ENCODE measurements at places on chromosomes 7 and 10.

GRCh38 chr10:73017955-73018480 lies 63.4 kb upstream of the PLA2G12B start:
- no peak for DNase-seq

DNA sequence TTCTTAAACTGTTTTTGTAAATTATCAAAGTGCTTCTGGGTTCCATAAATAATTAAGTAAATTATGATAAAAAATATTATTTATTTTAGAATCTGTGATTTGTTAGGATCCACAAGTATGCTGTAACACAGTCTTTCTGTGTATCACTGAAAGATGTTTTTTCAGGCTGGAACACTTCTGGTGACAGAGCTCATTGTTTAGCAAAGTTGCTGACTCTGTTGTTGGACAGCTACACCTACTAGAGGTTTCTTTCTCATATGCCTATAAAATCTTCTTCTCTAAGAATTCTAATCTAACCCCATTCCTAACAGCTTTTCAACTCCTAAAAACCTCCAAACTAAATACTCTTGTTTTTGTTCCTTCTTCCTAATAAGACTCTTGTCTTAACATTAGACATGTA lies 176.8 kb downstream of the THSD7A start:
- DNase-seq: no peak

DNA sequence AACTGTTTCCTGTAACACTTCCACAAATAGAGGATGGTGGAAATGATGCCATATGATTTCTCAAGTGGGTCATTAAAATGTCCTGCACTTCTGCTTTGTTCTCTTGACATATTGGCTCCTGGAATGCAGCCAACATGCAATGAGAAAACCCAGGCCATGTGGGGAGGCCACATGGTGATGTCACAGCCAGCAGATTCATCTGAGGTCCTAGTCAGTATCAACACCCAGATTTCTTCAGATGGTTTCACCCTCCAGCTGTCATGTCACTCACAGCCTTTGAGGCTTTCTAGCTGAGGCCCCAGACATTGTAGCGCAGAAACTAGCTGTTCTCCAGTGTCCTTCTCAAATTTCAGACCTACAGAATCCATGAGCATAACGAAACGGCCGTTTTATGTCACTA lies 102.3 kb upstream of the NUPR2 start:
- DNase-seq: no peak

DNA sequence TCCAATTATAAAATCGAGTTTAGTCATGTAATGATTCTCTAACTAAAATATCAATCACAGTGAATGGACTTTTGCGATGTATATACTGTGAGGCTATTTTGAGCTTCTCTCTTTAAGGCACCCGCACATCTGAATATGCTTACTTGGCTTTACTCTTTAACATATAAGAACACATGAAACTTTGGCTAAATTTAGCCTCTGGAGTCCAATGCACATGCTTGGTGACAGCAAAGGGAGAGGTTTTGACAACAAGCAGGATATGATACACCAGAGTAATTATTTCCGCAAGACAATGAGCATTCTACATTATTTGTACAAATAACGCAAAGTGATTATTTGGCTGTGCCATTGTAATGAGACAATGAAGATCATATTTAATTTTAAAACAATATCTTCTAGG lies 72.4 kb downstream of the ARID5B start:
- no peak for DNase-seq

DNA sequence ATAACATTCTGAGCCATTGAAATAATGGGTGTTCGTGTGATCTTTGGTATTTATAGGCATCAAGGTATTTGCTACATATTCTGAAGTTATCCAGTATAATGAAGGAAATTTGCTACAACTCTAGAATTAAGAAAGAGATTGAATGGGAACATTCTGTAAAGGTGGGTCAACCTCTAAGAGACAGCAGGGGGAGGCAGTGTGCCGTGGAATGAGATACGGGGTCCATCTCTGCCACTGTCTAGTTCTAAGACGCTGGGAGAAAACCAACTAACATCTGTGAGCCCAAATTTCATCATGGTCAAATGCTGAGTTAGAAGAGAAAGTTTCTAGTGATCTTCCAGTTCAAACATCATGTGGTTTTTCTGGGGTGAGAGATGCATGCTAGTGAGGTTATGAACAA lies 368.9 kb downstream of the SORCS1 start:
- DNase-seq: no peak

GRCh38 chr10:131146790-131147189 lies 164.7 kb downstream of the TCERG1L start:
- DNase-seq: no peak

DNA sequence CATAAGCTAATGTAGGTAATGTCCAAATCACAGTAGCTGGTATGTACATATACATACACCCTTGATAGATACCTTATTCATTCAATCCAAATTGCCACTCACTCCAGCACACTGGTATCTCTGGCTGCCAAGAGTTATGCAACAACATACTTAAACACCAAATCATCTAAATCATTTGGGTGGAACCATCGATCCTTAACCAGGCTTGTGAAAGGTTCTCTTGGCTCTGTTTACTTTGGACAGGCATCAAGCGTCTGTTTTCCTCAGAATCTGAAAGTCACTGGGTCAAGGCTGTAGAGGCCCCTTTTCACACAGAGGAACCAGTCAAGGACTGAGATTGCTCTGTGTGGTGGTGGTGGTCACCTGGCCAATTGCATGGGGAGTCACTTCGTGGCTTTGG lies 24.6 kb downstream of the JAZF1 start:
- DNase-seq: no peak

DNA sequence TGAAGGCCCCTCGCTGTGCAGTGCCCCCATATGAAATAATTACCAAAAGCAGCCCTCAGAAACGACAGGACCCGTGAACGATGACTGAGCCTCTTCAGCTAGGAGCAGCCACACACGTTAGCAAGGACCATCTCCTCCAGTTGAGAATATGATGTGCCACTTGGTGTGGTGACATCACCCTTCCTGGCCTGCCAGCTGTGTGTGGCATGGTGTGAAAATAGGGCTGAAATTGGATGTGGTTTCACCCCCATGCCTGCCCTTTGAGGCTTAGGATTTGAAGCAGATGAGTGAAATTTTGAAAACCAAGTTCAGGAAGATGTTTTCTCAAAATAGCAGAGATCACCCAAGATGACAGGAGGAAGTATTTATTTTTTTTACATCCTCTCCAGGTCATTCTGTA lies 49.1 kb upstream of the BTBD16 start:
- DNase-seq: no peak

GRCh38 chr10:45487735-45488134 lies 113.7 kb downstream of the ALOX5 start:
- DNase-seq: peak; percentile 31

- no peak for DNase-seq
Observed at GRCh38 chr7:85039196-85039923, 147.5 kb downstream of the SEMA3D start.

DNA sequence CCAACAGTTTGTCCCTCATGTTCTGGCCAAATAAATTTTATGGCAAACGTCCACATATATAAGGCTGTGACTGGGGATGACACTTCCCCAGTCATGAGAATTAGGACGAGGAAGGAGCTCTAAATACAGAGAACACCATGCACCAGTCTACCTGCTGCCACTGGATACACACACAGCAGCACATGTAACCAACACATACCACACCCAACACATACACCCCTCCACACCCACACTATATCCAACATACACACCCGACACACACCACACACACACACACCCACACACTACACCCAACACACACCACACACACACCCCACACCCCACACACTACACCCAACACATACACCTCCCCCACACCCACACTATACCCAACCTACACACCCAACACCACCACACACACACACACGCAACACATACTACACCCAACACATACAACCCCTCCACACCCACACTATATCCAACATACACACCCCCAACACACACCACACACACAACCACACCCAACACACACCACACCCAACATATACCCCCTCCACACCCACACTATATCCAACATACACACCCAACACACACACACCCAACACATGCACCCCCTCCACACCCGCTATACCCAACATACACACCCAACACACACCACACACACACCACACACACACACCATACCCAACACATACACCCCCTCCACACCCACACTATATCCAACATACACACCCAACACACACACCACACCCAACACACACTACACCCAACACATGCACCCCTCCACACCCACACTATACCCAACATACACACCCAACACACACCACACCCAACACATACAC lies 74.1 kb downstream of the HIPK2 start:
- no peak for DNase-seq

DNA sequence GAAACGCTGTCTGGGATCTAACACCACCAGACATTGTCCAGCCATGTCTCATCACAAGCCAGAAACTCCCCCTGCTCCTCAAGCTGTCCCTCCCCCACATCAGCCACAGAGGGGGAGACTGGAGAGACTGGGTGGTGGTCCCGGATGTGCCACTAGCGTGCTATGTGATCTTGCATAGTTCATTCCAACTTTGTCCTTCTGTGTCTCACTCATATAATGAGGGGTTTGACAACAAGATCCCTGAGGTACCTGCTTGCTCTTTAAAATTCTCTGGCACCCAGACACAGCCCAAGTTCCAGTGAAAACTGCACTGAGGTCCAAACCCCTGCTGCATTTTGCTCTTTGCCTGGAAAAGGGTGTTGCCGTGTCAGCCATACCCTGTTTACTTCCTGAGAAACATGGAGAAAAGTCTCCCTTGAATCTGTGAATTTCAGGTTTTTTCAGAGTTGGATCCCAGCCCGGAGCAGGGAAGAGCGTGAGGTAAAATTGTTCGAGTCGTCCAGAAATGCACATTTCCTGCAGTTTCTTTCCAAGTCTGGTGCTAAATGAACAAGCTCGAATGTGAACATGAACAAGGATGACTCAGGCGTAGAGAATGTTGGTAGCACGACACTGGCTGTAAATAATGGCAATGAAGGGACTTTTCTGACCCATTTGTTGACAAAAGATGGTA lies 156.6 kb downstream of the CCDC3 start:
- no peak for DNase-seq

DNA sequence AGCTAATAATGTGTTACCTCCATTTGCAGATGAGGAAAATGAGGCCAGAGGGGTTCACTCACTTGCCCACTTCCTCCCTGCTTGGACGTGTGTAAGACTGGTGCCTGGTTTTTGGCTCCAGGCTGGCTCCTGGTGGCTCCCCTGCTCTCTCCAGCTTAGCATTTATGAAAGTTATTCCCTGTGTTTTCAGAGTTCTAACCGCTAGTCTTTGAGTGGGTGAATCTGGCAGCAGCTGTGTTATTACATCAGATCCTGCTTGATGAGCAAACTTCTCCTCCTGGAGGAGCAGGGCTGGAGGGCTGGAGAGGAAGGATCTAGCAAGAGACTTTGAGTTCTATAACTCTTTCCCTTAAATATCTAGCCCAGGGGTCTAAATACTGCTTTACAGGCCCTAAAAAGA lies 80.9 kb upstream of the AGBL3 start:
- no peak for DNase-seq

GRCh38 chr10:23448802-23449570 lies 10.1 kb downstream of the OTUD1 start:
- no peak for DNase-seq

GRCh38 chr7:128322040-128322643 lies 21.6 kb downstream of the RBM28 start:
- DNase-seq: no peak

DNA sequence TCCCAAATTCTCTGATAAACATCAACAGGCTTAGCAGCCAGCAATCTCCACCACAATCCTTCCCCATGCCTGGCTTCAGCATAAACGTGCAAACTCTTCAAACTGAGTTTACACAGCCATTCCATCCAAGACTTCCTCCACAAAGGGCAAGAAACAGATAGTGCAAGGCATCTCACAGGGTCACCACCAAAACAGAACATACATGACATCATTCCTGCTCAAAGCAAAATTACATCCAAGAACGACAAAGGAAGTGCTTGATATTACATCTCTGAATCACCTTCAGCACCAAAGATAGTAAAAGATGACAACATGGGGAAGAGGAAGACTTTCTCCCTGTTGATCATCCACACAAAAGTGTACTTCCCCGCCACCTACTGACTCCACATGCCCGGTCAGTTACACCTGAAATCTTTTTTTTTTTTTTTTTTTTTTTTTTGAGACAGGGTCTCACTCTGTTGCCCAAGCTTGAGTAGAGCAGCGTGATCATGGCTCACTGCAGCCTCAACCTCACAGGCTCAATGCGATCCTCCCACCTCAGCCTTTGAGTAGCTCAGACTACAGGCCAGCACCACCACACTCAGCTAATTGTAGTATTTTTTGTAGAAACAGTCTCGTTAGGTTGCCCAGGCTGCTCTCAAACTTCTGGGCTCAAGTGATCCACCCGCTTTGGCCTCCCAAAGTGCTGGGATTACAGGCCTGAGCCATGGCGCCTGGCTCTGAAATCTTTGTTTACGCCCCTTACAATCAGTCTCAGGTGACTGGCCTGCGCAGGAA lies 127.5 kb downstream of the PARD3 start:
- DNase-seq: no peak

- DNase-seq: no peak
Observed at GRCh38 chr10:5462841-5463293, 36.5 kb downstream of the CALML5 start.

DNA sequence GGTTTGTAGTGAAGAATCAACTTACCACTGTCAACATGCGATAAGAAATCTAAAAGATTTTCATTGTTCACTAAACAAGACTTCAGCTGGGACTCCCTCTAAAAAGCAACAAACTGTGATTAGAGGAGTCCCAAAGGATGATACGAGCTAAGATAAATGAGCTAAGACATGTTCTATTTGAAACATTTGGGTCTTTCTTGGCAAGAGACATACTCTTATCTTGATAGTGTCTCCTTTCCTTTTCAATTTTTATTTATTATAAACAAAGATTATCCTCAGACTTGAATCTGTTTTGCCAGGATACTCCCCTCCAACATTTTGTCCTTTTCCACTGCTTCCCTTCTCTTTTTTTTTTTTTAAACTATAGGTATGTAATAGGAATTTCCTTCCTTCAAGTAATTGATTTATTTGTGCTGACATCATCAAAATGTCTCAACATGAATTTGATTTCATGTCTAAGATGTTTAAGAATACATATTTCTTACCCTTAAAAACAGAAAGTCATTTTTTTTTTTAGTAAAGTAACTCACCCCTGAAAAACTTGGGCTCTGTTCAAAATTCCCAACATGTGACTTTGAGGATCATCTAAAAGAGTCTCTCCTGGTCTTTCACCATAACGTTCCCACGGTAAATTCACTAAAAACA lies 158.4 kb upstream of the NRP1 start:
- DNase-seq: no peak

- DNase-seq: no peak
Observed at GRCh38 chr10:103736763-103737162, 118.6 kb downstream of the SH3PXD2A start.

DNA sequence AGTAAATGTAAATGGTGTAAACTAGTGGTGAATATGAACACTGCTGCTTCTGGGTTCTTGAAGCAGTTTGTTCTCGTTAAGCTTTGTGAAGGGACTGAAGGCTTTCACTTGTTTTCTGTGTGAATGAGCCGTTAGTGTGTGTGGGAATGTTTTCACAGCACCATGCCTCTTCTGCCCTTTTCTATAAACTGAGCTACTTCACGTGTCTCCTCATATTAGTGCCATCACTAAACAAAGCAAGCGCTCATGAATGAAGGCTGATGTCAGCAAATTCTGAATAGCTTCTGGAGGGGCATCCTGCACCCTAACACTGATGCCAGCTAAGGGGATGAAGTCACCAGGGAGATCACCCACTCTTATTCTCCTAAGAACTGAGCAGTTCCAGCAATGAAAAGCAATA lies 205.6 kb upstream of the ETV1 start:
- no peak for DNase-seq

- DNase-seq: no peak
Observed at GRCh38 chr7:7122701-7123281, 59.6 kb upstream of the C1GALT1 start.

GRCh38 chr7:36600869-36601530 lies 123.3 kb downstream of the AOAH start:
- DNase-seq: no peak
